ENCODE measurements at places on chromosomes 7 and 10. TPM values are rescaled to one million over a fixed set of nuclear protein-coding genes. Genes with fewer than 3 reads are reported as not detected.
A peak's percentile ranks its signal among the peaks of the same experiment; 100 is the strongest.

DNA sequence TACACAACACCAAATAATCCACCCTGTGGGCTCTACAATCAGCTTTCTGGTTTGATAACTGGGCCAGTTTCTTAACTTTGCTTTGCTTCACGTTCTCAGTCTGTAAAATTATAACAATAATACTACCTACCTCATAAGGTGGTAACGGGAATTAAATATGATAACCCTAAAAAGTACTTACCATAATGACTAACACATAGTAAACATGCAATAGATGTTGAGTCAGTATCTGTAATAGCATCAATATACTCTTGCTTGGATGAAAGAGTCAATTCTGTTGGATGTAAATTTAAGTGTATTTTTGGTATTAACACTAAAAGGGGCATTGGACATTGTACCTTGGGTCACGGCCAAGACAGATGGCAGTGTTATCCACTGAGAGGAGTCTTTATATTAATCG lies 160.5 kb downstream of the FOXP2 start:
- DNase-seq = no peak

PTF1A gene
- total RNA-seq = not detected

GRCh38 chr7:29684787-29685650 lies 121.3 kb upstream of the WIPF3 start:
- DNase-seq = peak; percentile 88

DNA sequence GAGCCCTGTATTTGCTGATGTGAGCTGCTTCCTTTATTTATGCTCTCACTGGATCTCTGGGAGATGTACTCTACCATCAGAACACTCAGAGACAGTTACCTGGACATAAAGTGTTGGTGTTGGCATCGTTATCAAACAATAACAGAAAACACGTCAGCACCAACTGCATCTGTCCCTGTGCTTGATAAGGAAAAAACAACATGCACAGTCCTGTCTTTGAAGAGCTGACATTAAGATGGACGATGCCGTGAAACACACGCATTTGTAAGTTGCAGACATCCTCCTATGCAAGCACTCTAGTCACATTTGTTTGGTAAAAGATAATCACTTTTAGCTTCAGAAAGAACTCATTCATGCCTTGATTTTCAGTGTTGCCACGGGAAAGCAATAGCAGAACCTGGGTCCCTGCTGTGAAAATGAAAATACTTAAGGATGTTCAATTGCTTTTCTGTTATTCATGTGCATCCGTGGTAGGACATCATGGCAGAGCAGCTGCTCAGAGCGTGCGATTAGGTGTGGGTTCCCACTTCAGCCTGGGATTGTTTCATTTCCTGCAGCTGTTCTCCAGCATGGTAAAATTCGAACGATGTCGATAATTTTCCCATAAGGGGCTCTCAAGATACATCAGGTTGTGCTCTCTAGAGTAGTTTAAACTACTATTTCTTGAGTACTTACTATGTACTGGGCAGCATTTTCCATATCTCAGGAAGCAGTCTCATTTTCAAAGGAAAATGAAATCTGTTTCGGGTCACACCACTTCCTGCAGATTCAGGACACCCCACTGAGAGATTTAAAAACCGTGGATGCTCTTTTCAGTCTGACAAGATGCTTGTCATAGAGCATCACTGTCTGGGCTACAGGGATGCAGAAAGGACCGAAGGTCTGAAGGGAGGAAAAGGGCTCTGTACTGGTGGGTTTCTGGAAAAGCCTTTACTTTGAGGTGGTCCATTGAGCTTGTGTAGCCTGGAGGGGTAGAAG lies 248.7 kb downstream of the CAMK1D start:
- no peak for DNase-seq

GRCh38 chr10:20407357-20407756 lies 489.8 kb downstream of the NEBL start:
- DNase-seq = no peak

DNA sequence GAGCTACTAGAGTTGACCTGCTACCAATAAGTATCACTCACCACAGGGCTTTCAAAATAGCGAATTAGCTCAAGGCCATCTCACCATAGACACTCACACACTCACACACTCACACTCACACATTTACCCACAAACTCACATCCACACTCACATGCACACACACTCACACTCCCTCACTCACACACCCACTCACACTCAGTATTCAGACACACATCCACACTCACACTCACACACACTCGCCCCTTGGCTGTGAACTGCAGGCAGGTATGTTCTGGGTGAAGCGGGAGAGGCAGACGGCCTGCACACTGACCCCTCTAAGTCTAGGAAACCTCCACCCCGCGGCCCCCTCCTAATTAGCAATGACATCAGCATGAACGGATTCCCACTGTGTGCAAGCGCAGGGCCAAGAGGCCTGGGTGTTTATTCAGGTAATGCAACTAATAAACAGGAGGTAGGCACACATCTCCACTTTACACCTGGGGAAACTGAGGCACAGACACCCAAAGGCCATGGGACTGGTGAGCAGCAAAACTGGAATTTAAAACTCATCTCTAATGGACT lies 94.6 kb downstream of the ADARB2 start:
- no peak for DNase-seq

DNA sequence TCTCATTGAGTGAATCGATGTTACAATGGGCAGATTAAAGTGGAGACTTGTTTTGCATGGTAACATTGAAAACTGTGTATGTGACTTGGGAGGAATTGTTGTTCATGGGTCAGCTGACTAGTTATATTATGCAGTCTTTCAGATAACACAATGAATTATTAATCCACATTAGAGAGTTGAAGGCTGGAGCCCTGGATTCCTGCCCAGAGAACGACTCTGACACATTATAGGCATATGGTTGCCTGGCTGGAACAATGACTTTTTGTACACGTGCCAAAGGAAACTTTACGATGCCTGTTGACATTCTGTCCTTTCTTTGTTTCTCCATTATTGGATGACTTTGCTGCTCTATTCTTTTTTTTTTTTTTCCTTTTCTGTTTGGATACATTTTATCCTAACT lies 52.3 kb upstream of the TMEM229A start:
- DNase-seq = no peak

Data from cardiac muscle cell (in vitro differentiated cells and primary cell).